ENCODE measurements at places on chromosomes 5 and 9. TPM values are rescaled to one million over a fixed set of nuclear protein-coding genes. Genes with fewer than 3 reads are reported as not detected.

- H3K27me3 ChIP-seq, result no peaks in the 10 kb centered on the region
- H3K27ac ChIP-seq, result no peak overlapping the region
- H3K4me3 ChIP-seq, result no peak overlapping the region
- H3K4me1 ChIP-seq, result no peaks in the 10 kb centered on the region
- no peaks in the 10 kb centered on the region for H3K36me3 ChIP-seq
Observed at GRCh38 chr9:88236511-88237478, 98.5 kb upstream of the SPATA31C2 start.

The FLT4 gene
- not detected for total RNA-seq

DNA sequence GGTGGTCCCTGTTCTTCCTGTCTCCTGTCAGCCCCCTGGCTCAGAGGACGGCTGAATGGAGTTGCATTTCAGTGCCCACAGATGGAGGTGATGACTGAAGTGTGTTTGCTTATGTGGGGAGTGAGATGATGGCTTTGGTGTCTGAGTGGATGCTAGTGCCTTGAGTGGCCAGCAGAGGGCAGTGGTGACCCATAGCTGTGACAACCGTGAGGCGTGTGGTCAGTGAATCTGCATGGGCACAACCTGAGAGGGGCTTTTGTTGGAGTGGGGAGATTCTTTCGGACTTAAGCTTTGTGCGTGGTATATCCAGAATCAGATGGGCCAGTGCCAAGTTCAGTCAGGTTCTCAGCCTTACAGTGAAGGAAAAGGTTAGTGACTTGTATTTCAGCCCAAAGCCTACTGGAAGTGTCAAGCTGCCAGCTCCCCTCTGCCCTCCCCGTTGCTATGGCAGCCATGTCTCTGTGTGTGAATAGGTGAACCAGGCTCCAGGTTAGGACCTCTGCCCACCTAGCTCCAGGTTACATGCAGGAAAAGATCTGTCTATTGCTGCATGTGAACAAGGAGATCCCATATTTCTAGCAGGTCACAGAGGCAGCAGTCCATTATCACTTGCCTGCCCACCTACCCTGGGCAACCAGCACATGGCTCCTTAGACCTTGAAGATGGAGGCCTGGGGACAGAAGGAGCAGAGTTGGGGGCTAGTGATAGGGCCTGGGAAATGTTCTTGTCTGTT lies 14.7 kb upstream of the CXXC5 start:
- peak; percentile 82 for DNase-seq
- H3K4me3 ChIP-seq, result no peak overlapping the region
- H3K27ac ChIP-seq, result peak overlapping the region; percentile 55

DNA sequence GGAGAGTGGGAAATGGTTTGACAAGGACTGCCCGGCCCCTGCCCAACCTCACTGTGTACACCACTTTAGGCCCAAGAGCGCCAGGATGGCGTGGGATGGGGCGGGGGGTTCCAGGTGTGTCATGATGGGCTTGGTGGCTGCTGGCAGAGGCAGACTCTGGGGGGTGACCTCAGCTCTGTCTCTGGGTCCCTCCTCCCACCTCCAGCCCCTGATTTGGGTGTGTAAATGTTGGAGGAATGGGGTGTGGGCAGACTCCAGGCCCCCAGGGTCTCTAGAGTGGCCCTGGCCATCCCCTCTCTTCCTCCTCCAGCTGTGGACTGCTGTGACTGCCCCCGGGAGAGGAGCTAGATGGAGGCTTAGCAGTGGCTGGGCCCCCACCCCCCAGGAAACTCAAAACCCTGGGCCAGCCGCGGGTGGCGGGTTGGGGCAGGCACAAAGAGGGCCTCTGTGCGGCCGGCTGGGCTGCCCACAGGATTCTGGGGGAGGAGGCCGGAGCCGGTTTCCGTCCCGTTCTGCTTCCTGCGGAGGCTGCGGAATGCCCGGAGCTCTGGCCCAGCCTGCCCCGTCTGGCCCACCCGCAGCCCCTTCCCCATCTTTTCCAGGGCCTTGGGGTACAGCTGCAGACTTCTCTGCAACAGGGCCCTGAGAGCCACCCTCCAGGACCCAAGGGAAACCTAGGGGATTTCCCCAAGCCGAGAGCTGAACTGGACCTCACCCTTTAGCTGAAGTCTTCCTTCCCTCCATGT lies 23.1 kb downstream of the CXXC5 start:
- peaks cover 22% of the 10 kb centered on the region for H3K36me3 ChIP-seq
- DNase-seq, result peak; percentile 79
- peak overlapping the region; percentile 83 for H3K27ac ChIP-seq
- peak overlapping the region; percentile 54 for H3K4me3 ChIP-seq

DNA sequence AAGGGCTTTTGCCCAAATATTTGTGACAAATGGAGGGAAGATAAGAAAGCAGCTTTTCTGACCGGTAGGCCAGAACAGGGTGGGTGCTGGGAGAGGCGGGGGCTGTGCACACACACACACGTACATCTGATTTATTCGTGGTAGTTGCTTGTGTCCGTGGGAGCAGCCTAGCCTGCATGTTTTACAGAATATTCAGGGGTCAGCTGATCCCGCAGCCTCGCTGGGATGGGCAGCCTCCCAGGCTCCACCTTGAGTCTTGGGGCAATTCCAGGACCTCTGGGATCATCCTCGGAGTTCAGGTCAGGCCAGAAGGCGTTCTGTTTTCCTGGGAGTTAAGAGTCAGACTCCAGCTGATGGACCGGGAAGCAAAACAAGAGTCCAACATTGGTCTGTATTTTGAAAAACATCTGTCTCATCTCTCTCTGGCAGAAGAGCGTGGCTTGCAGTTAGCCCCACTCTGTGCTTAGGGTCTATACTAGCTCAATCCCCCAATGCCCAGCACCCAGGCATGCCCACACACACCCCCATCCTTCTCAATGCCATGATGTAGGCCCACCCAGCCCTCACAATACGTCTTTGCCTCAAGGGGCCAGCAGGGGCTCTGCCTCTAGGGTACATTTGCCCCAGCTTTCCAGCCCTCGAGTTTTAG lies 210.6 kb downstream of the GOLPH3 start:
- no peaks in the 10 kb centered on the region for H3K36me3 ChIP-seq
- H3K4me3 ChIP-seq, result no peak overlapping the region
- no peak for DNase-seq
- H3K27ac ChIP-seq, result no peak overlapping the region
- H3K4me1 ChIP-seq, result no peaks in the 10 kb centered on the region

GRCh38 chr9:134454476-134454857 lies 128.2 kb downstream of the RXRA start:
- peaks cover 16% of the 10 kb centered on the region for H3K27me3 ChIP-seq
- DNase-seq, result no peak
- no peaks in the 10 kb centered on the region for H3K4me1 ChIP-seq
- H3K36me3 ChIP-seq, result no peaks in the 10 kb centered on the region
- no peak overlapping the region for H3K4me3 ChIP-seq

- H3K4me3 ChIP-seq, result no peak overlapping the region
- no peaks in the 10 kb centered on the region for H3K4me1 ChIP-seq
- DNase-seq, result peak; percentile 2
- H3K36me3 ChIP-seq, result no peaks in the 10 kb centered on the region
Observed at GRCh38 chr5:37900692-37901091, 60.9 kb upstream of the GDNF start.

- no peak for DNase-seq
- H3K36me3 ChIP-seq, result no peaks in the 10 kb centered on the region
- H3K27ac ChIP-seq, result no peak overlapping the region
- no peaks in the 10 kb centered on the region for H3K4me1 ChIP-seq
Observed at GRCh38 chr9:78585909-78586308, 289.0 kb downstream of the PSAT1 start.

The NIPBL gene
- 53.2 TPM for total RNA-seq
